ENCODE measurements at places on chromosomes 1 and 21.

DNA sequence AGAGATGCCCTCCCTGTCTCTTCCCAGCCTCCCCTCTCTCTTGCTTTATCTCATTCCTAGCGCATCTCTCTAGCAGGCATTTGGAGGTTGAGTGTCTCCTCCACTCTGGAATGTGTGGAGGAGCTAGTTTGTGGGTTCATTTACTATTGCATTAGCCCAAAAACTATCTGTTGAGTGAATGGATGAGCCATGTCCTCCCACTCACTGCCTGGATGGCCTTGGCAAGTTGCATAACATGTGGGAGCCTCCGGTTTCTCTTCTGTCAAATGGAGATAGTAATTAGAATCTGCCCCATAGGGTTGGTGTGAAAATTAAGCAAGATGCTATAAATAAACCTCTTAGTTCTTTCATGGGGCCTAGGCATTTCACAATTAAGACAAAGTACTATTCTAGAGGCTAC is 181.8 kb downstream of the KAZN start:
- no peak for DNase-seq

GRCh38 chr1:181033128-181033798 is 520 bp upstream of the MR1 start:
- DNase-seq: peak; percentile 19

DNA sequence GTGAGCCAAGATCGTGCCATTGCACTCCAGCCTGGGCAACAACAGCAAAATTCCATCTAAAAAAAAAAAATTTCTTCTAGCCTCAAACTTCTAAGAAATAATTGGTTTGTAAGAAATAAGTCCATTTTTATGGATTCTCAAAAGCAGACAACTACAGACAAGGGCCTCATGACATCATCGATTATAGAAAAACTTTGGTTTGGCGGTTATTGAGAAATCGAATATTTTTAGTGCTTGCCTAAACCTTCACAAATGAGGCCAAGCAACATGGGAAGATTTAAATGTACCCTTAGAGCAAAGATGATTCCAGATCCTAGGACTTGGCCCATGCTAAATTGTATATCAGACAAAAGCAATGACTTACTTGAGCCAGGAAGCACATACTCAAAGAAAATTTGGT is 27.8 kb upstream of the MX1 start:
- DNase-seq: no peak

DNA sequence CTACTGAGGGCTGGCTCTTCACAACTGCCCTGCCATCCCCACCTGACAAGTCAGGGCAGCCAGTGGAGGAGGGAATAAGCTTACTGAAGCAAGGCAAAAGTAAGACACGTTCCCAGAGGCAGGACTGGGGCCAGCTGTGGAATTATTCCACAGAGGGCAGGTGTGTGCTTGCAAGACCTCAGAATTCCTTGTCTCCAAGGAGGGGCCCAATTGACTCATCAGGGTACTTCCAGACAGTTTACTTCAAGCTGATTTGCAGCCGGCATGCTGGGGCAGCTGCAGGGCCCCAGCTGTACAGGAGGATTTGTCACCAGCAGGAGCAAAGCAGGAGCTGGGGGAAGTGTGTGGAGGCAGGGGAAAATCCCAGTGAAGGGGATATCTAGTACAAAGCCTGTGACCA is 167.5 kb upstream of the CAMK1G start:
- no peak for DNase-seq

- DNase-seq: no peak
Observed at GRCh38 chr1:230081751-230082150, 14.7 kb downstream of the GALNT2 start.

GRCh38 chr1:43951021-43951985 is 4.6 kb downstream of the IPO13 start:
- no peak for DNase-seq

- DNase-seq: no peak
Observed at GRCh38 chr1:238642231-238642630, 744.1 kb upstream of the CHRM3 start.

GRCh38 chr1:89855413-89856123 is 34.7 kb downstream of the LRRC8D start:
- DNase-seq: no peak

DNA sequence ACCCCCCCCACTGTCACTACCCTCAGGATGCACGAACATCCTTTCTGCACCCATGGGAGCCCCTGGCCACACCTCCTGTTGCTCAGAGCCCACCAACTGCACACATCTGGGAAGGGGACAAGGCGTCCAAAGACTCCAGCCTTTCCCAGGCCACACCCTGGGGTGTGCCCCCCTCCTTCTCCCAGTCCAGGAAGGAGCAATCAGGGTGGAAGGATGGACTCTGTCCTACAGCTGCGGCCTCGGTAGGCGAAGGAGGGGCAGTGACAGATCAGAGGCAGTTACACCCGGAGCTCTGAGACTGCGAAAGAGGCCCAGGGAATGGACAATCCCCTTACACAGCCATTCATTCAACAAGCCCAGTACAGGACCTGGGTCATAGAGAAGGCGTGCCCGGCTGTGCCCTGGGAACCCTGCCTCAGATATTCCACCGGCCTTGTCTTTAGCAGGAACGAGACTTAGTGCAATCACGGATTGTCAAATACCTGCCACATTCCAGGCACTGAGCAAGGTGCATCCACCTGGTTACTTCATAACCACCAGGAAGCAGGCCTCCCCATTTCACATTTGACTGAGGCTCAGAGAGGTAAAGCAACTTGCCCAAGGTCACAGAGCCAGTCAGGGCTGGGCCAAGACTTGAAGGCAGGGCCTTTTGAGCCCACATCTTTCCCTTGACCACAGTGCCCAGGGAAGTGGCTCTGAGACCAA is 9.4 kb downstream of the HSPG2 start:
- no peak for DNase-seq

DNA sequence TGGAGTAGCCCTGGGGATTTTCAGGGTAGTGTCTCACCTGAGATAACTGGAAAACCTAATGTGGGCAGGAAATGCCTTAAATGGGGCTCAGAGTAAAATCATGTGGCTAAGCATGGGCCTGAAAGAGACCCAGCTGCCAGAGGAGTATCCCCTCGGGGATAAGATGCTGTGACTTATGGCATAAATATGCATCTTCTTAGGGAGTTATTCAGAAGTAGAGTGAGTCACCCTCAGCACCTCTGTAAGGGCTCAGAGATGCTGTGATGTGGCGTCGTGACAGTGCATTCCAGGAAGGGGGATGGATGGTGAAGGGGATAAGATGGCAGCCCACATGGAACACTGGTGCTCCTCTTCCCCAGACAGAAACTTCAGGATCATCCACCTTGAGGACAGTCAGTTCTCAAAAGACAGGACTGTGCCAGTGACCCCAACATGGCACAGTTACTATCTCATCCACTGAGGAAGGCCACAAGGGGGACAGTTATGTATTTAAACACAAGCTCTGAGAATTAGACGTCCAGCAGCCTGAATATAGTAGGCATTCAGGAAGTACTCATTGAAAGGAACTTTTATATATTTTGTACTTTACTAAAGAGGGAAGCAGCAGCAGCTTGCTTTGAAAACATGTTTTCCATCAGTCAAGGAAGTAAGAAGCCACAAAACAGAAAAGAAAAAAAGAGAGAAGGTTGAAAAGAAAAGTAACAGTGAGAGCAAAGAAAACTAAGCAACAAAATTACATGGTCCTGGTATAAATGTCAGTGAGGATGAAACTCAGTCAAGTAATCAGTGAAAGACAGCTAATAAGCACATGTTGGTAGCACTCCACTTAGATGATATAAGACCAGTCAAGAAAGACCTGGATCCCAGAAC is 8.3 kb downstream of the IL24 start:
- peak; percentile 45 for DNase-seq

GRCh38 chr1:1199141-1199960 is 7.0 kb downstream of the TNFRSF18 start:
- DNase-seq: no peak

GRCh38 chr1:92301021-92301420 is 2.2 kb downstream of the RPAP2 start:
- no peak for DNase-seq

- no peak for DNase-seq
Observed at GRCh38 chr1:180674603-180675530, 43.0 kb downstream of the XPR1 start.

- no peak for DNase-seq
Observed at GRCh38 chr1:43061757-43062156, 103.1 kb upstream of the SLC2A1 start.

DNA sequence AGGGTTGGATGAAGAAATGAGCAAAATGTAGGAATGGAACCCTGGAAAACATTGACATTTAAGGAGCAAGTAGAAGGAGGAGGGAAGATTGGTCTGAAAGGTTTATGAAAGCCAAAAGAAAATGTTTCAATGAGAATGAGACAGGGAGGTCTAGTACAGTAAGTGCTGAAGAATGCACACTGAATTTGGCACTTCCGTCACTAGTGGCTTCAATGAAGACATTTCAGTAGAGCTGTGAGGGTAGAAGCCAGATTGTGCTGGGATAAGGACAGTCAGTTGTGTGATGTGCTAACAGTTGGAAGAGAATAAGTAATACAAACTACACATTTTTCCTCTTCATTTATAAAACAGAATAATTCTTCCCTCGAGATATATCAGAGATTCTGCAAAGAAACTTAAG is 17.1 kb downstream of the THEM4 start:
- no peak for DNase-seq

DNA sequence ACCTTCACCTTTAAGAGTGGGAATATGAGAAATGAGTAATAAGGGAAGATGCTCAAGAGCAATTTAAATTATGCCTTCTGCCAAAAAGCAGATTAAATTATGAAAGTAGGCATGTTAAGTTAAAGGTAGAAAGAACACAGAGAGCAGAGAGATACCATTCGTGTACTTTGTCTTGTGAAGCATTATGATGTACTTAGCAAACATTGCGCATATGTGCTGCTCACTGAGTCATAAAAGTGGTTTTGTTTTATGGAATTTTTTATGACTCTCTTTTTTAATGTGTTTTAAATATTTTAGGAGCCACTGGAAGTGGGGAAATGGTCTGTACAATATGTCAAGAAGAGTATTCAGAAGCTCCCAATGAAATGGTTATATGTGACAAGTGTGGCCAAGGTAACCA is 35.3 kb downstream of the MTF2 start:
- no peak for DNase-seq

DNA sequence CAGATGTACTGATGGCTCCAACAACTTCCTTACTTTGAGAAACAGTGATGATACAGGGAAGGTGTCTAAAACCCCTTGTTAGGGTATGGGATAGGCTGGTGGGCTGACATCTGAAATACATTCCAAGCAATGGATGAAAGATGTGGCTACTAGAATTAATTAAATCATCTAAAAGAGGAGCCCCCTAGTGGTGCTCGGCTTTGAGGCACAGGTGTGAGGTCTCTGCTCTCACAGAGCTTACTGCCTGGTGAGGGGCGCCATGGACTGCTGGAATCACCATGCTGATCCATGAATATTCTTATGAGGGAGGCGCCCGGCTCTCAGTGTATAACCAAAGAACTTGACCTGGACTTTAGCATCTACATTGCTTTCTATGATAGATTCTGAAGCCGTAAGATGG is 48.5 kb downstream of the GNG4 start:
- peak; percentile 7 for DNase-seq

DNA sequence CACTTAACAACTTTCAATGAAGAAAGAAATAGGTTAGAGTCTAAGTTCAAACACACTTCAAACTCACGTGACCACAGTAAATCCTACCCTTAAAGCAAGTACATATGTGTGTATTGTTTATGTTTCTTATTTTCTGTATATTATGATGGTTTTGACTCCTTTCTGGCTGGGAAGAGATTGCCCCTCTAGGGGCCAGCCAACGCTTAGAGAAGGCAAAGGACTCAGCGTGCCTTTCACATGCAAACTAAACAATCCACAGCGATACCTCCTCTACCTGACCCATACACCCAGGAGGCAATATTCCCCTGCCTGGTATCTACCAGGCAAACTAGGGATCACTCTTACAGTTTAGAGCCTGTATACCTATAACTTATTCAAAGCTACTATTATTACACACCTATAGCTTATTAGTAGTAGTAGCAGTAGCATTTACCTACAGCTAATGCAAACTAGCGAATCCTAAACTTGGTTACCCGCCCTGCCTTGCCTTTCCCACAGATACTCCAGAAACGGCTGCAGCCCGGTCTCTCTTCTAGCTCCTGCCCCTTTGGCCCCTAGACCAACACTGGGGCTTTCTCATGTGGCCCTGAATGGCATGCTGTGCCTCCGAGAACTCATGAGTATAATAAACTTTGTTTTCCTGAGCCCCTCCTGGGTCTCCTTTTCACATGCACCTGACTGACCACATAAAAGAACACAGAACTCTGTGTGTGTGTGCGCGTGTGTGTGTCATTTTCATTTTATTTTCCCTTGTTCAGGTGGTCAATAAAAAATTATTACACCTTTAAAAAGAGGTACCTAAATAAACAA is 14.0 kb downstream of the NRIP1 start:
- no peak for DNase-seq

DNA sequence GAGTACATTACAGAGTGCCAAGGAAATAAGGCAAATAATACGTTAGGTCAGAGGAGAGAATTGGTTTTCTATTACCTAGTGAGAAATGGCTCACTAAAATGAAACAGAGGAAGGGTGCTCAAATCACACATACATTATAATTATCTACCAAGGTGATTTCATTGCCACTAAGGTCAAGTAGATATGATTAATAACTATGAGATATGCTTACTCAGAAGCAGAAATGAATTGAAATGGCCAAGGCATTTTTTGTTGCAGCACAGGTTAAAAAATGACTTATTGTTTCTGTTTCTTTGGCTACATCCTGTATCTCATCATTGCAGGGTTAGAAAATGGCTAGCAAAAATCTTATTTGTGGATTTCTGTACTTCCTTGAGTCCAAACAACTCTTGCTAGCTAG is 154.5 kb upstream of the GORAB start:
- DNase-seq: no peak

DNA sequence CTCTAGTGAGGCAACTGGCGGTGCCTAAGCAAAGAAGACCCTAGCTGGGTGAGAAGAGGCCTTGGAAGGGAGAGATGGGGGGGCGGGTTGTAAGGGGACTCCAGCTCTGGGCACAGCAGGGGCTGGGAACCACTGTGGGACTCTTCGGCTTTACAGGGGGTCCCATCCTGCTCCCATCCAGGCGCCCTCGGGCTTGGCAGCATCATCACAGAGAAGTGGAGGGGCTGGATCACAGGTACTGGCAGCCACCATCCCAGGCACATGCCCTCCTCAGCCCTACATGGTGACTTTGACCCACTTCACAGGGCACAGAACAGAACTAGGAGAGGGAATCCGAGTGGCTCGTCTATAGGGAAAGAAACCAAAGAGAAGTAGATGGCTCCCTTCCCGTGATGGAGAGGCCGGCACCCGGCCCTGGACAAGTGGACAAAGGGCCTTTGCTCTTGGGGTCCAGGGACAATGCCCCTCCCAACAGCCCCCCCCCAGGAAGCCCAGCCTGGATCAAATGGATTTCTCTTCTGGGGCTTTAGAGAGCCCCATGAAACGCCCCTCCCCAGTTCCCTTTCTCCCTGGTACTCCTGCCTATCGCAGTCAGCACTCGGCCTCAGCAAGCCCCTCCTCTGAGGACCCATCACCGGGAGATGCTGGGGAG is 54.0 kb upstream of the ECE1 start:
- DNase-seq: no peak

- DNase-seq: no peak
Observed at GRCh38 chr1:231036416-231036815, 3.6 kb downstream of the FAM89A start.
